ENCODE measurements at places on chromosomes 13 and 19.

DNA sequence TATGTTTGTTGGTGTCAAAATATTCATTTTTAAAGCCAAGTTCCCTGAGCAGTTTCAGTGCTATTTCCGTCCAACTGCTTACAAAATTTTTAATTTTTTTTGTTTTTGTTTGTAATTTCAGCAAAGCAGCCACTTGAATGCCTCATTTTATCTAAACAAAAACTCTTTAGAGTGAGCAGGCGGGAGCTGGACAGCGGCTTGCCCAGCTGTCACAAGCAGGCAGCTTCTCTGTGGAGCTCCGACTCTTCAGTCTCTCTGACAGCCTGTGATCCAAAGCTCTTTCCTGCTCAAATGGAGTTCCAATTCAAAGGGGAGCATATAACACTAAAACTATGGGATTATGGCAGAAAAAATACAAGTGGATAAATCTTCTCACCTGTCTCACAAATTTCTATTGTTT, 618.3 kb upstream of the PCDH20 start:
- DNase-seq, result no peak

DNA sequence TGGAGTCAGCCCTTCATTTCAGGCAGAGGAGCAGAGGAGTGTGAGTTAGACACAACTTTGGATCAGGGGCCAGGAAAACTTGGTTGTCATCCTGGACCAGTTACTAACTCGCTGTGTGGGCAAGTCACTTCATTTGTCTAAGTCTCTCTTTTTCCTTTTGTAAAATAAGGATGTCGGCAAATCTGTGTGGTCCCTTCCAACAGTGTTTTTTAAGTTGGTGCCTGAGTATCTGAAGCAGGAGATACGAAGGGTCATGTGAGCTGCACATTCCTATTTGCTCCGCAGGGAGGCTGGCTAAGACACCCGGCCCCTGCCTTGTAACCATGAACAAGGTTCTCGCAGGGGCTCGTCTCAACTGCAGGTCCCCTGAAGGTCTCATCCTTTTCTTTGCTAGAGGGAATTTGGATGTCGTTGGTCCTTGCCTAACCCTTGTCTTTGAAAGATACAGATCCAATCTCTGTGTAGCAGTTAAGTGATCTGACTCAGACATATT, 64.3 kb downstream of the LRCH1 start:
- no peak for DNase-seq

GRCh38 chr13:33351319-33351718, 65.8 kb upstream of the STARD13 start:
- no peak for DNase-seq

DNA sequence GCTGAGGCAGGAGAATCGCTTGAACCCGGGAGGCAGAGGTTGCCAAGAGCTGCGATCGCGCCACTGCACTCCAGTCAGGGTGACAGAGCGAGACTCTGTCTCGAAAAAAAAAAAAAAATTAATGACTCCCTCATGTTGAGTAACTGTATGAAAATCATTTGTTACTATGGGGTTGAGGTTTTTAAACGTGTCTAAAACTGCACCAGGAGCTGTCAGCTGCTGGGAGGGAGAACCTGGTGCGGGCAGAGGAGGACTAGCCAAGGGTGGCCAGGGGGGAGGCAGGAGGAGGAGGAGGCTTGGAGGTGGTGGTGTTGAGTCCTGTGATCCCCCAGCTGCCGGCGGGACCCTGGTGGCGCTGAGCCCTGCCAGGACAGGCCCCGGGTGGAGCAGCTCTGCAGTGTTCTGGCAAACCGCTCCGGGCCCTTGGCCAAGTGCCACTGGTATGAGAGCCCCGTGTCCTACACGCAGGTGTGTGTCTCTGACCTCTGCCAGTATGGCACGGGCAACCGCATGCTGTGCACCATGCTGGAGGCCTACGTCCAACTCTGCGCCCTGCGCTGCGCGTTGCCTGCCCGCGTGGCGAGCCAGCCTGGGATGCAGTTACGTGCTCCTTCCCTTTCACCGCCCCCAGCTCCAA, 17.1 kb upstream of the FXYD3 start:
- no peak for DNase-seq

DNA sequence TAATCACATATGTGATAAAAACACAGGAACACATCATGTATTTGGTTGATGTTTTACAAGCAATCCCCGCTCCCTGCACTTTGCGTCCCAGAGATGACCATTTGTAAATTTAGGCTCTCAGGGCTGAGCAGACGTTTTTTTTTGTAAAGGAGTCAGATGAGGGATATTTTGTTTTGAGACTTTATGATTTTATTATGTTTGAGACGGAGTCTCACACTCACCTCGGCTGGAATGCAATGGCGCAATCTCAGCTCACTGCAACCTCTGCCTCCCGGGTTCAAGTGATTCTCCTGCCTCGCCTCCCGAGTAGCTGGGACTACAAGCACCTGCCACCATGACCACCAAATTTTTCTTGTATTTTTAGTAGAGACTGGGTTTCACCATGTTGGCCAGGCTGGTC, 1.4 kb downstream of the TLE6 start:
- no peak for DNase-seq

DNA sequence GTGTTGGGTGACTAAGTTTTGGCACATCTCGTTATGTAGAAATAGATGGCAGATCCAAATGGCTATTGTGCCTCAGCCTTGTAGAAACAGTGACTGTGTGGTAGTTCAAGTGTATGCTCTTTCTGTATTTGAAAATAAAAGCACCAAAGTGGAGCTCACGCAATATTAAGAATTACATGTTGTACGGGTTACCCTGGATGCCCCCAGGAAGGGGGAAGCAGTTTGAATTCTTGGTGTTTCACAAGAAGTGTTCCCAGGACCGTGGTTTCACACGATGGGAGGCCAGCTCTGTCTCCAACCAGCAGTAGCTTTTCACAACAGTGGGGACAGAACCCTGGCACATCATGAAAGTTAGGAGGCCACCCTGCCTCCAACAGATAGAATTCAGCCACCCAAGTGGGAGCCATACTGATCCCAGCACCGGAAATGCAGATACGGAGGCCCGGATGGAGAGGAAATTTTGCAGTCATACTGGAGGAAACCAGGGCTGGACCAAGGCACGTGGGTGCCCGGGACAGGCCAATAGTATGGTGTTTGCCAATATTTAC, 8.9 kb downstream of the FLT1 start:
- DNase-seq, result no peak

DNA sequence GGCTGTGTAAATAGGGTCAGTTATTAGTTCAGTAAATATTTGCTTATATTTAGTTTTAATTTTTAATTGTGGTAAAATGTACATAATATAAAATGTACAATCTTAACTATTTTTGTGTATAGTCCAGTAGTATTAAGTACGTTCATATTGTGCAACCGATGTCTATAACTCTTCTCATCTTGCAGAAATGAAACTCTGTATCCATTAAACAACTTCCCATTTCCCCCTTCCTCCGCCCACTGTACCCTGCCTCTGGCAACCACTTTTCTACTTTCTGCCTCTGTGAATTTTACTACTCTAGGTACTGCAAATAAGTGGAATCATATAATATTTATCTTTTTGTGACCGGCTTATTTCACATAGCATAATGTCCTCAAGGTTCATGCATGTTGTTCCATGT, 24.4 kb downstream of the UBAC2 start:
- DNase-seq, result no peak

GRCh38 chr13:75876142-75877050, 240.3 kb downstream of the LMO7 start:
- DNase-seq, result no peak

GRCh38 chr13:44347301-44347700, 26.3 kb upstream of the SERP2 start:
- DNase-seq, result no peak

- DNase-seq, result no peak
Observed at GRCh38 chr19:13010992-13011652, 15.8 kb downstream of the NFIX start.

DNA sequence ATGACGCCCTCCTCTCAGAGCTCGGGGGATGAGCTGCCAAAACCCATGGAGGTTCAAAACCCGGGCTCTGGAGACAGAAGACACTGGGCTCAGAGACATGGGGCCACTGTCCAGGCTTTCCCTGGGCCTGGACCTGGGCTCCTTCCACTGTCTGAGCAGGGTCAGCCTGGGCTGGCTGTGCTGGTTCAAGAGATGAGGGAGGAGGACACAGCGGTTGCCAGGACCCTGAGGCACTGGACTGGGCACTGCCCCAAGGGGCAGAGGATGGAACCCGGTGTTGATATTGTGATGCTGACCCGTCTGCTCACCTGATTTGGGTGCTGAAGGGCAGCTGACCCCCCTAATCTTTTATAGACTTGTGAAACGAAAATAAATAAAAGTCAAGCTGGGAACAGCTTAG, 14.1 kb upstream of the SIGLEC11 start:
- no peak for DNase-seq

- no peak for DNase-seq
Observed at GRCh38 chr13:79194272-79194671, 211.8 kb downstream of the RBM26 start.

- no peak for DNase-seq
Observed at GRCh38 chr19:47155148-47155547, 24.5 kb downstream of the SAE1 start.

- DNase-seq, result no peak
Observed at GRCh38 chr19:17824339-17824738, 3.0 kb upstream of the INSL3 start.

DNA sequence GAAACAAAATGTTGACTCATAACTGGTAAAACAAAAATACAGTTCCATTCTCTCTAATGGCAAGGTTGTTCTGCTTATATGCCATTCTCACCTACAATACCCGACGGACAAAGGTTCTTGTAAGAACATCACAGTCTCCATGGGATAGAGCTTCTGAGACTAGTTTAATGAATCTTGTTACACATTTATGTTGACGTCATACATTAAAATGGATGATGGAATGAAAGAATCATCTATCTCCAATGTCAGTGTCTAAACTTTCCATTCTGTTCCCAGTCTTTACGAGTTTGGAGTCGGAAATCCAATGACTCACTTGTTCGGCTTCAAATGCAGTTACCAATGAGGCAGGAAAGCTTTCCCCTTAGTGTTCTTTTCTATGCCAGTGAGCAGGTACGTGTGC, 17.7 kb downstream of the ZNF160 start:
- no peak for DNase-seq

GRCh38 chr13:42333613-42334328, 61.8 kb downstream of the AKAP11 start:
- no peak for DNase-seq

DNA sequence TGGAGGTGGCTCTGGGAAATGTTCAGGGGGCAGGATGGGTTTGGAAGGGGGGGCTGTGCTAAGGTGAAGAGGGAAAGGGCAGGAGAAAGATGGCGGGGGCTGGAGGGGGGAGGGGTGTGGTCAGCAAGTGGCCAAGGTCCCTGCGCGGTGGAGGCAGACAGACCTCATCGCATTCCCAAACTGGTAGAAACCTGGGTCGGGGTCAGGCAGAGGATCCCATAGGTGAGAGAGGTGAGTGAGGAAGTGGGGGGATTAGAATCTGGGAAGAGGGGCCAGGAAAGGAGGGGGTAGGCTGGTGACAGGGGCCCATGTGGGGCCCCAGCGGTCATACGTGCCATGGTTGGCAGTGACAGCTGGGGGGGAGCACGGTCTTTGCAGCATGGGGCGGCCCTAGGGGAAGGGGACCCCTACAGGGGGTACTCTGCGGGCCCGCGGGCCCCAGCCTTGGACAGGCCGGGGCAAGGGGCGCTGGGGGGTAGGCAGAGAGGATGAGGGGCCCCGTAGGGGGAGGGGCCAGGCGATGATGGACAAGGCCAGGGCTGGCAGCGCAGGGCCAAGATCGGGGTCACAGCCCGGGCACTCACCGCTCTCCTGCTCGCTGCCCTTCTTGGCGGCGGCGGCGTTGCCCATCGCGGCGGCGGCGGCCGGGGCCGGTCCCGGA, 514 bp downstream of the PRKACA start:
- no peak for DNase-seq

DNA sequence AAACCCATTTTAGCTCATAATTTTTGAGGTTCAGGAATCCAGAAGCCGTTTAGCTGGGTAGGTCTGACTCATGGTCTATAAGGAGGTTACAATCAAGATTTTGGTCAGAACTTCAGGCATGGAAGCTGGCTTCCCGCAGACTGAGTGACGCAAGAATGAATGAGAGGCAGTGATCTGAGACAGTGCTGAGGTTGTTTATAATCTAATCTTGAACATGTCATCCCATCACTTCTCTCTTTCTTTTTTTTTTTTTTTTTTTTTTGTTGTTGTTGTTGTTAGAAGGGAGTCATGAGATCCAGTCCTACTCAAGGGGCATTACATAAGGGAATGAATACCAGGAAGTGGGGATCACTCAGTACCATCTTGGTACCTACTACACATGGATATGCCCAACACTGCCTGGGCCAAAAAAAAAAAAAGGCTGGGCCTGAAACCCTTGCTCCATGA, 217.4 kb downstream of the DLEU7 start:
- no peak for DNase-seq

DNA sequence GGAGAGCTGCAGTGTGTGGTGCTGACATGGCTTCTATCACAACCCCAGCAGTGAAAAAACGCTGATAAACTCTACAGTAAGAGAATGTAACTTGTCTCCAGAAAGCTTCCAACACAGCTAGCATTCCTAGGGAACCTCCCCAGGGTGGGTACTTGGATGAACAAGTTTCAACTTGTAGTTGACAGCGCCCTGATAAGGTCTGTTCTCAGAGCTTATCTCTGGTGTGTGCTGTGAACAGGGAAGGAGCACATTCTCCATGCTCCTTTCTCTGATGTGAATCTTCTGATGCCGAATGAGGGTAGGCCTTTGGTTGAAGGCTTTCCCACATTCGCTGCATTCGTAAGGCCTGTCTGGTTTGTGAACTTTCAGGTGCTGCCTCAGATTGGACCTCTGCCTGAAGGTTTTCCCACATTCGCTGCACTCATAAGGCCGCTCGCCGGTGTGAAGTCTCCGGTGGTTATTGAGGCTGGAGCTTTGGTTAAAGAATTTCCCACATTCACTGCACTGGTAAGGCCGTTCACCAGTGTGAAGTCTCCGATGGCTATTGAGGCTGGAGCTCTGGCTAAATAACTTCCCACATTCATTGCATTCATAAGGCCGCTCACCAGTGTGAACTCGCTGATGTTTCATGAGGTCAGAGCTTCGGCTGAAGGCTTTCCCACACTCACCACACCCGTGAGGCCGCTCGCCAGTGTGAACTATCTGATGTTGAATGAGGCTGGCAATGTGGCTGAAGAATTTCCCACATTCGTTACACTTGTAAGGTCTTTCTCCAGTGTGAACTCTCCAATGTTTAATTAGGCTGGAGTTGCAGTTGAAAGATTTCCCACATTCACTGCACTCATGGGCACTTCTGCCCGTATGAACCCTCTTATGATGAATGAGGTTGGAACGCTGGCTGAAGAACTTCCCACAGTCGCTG, 5.9 kb downstream of the ZNF792 start:
- no peak for DNase-seq

GRCh38 chr13:29073755-29074154, 253.6 kb downstream of the MTUS2 start:
- no peak for DNase-seq
